Activated CD8-positive, alpha-beta memory T cell treated with anti-CD3 and anti-CD28 coated beads for 4 hours (primary cell): ENCODE measurements at places on chromosomes 5 and 9.

DNA sequence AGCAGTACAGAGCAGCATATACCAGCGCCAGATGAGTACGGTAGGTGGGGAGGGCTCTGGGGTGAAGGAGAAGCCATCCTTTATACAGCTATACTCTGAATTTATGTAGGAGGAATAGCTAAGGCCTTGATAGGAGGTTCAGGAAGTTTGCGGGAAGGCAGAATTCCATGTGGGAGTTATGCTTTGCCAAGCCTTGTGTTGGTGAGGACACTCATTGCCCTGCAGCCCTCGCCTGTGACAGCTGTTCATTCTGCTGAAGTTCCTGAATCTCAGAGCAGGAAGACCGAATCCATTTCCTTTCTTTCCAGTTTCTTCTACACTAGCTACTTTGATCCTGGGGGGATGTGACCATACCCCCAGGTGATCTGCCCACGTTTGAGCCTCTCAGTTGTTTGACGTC is 7.7 kb downstream of the MFAP3 start:
- no peak for DNase-seq

- DNase-seq = no peak
These were observed 49.0 kb downstream of the SECISBP2 start for GRCh38 chr9:89367281-89367680.

DNA sequence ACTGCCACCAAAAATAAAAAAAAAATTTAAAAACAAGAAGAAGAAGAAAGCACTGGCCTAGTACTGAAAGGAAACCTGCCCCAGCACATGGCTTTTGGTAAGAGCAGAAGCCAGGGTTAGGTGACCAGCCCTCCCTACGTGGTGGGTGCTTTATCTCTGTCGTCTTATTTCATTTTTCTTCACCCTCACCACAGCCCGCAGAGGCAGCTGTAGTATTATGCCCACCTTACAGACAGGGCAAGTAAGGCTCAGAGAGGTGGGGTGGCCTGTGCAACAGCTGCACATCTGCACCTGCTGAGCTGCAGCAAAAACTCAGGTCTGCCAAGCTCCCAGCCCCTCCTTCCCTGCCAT is 140.8 kb upstream of the LMX1B start:
- no peak for DNase-seq

DNA sequence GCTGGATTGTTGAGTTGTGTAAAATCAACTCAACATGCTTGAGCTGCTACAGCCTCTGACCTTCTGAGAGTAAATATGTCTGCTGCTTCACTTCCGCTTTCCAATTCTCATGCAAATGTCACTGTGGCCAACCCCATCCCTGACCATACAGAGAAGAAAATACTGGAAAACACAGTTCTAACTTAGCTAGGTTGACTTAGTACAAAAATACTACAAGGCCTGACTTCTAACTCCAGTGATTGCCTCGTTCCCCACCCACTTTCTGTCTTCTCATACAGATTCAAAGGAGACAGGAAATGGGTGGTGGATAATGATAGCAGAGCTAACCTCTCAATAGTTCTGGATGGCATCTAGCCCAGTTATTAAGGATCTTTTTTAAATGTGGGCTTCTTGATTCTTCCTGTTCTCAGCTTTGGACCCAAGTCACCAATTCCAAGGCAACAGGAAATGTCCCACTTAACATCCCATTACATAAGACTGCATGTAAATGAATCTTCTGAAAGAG is 226.6 kb upstream of the SLC24A2 start:
- DNase-seq = no peak

GRCh38 chr5:39076101-39076756 is 2.0 kb upstream of the RICTOR start:
- DNase-seq = no peak

- no peak for DNase-seq
These were observed 445.3 kb upstream of the ZNF462 start for GRCh38 chr9:106417685-106418084.

- peak; percentile 14 for DNase-seq
These were observed 60.6 kb downstream of the SHB start for GRCh38 chr9:38008168-38009034.

DNA sequence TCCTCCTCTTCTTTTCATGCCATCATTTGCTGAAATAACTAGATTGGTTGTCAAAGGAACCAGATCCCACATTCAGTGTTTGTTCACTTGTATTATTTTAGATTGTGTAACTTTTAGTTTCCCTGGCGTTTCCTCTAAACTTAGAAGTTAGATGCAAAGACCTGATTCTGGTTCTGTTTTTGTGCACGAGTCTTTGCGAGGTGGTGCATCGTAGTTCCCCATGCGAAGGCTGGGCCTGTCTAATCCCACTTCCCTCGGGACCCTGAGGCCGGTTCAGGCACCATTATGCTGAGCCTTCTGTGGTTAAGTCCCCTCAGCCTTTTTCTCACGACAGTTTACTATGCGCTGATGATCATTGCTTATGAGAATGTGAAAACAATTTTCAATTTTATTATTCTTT is 219.1 kb upstream of the OTULINL start:
- DNase-seq = no peak

GRCh38 chr9:113520109-113520642 is 56.6 kb downstream of the RGS3 start:
- no peak for DNase-seq

- no peak for DNase-seq
These were observed 1167.6 kb downstream of the CDH12 start for GRCh38 chr5:21685522-21685921.

DNA sequence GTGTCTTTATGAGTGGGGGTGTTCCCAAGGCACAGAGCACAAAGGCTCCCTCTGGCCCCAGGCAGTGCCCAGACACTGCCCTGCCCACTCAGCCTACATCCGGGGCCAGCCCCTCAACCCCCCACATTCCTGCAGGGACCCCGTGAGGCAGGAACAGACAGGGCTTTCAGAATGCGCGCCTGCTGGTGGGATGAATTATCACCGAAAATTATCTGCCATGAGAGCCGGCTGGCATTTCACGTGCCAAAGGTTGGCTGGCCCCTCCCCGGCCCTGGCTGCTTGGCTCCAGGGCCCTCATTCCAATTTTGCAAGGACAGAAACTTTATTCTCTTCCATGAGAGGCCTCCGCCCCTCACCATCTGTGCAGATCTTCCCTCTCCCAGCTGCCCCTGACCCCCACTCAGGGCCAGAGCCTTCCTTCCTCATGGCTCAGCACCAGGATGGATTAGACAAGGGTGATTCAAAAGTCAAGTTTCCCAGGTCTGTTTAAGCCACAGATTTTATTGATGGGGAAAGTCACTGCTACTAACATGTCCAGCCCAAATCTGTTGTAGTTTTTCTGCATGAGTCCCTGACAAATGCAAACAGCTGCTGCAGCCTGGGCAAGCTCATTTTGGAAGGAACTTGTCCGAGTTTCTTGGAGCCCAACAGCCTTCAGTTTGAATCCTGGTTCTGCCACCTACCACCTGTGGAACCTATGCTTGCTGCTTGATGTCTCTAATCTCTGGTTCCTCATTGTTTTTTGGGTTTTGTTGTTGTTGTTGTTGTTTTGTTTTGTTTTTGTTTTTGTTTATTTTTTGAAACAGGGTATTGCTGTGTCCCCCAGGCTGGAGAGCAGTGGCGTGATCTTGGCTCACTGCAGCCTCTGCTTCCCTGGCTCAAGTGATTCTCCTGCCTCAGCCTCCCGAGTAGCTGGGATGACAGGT is 32.3 kb upstream of the WDR38 start:
- DNase-seq = no peak

GRCh38 chr5:45162974-45163373 is 354.2 kb downstream of the MRPS30 start:
- no peak for DNase-seq

- DNase-seq = no peak
These were observed 48.4 kb upstream of the SMIM23 start for GRCh38 chr5:171736976-171737891.

- DNase-seq = no peak
These were observed 47.7 kb downstream of the EHMT1 start for GRCh38 chr9:137666513-137666822.

DNA sequence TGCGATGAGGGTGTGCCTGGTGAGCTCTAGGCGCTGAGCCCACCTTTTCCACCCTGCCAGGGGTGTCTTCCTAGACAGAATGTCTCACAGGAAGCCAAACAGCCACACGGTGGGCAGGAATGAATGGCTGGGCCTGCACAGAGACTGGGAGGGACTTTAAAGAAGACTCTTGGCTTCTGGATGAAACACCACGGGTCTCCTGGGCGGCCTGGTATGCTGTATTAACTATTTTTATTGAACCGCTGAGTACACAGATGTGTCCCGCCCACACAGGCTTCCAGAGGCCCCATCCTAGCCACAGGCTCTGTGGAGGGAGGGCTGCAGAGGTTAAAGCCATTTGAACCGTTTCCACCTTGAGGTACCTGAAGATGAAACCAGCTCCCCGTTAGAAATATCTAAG is 115.2 kb upstream of the CXCL14 start:
- no peak for DNase-seq

DNA sequence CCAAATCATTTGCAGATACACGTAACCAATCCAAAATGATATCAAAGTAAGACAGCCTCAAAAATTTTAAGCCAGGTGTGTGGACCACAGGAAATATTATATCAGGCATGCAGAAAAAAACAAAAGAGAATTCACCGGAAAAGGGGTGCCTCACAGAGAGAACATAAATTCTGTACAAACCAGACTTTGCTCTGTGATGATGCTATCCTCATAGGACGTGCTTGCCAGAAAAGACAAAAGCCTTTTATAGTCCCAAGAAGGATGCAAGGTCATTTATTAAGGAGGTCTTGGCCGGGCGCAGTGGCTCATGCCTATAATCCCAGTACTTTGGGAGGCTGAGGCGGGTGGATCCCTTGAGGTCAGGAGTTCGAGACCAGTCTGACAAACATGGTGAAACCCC is 16.8 kb upstream of the ATP6V1G1 start:
- DNase-seq = no peak

- no peak for DNase-seq
These were observed 1240.7 kb upstream of the WWC1 start for GRCh38 chr5:167050568-167051401.

DNA sequence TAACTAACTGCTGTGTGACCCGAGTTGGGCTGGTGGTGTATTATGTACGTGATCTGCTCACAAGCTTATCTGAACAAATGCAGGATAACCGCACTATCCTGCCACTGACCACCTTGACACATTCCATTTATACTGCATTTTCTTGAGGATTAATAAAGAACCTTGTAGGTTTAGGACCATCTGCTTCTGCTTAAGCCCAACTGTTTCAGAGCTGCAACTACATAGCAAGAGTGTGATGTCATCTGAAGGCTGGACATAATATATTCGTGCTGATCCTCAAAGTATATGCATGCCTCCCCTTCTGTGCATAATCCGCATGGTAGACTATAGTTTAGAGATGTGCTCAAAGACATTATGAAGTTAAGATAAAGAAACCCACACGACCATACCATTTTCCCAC is 435.9 kb downstream of the BNC2 start:
- no peak for DNase-seq

DNA sequence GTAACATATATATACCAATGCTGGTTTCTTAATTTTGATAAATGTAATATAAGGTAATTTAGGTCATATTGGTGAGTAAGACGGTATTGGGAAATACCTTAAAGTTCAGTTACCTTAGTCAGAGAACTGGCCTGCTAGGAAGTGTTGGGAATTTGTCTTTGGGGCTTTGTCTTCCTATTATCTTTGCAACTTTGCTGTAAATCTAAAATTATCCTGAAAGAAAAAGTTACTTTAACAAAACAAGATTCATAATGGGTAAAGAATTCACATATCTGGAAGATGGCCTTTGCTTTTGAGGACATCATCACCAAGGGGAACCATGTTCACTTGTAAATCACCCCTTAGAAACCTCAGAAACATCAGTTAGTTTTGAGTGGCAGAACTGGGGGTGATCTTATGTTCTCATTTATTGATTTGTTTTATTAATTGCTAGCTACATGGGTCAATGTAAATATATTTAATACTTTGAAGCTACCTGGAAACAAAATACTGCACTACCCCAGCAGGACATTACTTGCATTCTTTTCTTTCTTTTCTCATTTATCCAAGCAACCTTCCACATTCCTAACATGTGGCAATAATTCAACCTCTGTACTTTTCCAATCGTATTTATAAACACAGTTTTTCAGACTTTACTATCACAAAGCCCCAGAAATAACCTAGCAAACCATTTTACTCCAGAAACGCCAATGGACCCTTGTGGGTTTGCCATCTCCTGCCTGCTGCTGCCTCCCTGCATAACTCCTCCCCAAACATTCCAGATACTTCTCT is 41.4 kb downstream of the GLIS3 start:
- no peak for DNase-seq

DNA sequence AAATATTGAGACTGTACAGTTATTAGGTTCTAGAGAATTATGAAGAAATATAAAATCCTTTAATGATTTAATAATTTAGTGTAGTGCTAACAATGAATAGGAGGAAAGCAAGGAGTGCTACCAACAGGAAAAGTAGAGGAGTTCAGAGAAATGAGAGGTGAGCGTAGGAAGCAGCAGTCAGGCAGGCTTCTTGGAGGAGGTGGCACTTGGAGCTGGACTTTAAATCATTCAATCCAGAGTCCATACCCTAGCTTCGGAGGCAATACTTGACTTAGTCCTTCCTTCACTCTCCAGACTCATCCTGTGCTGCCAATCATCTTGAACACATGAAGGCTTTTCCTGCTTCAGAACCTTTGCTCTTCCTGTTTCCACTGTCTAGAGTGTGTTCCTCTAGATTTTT is 254.3 kb downstream of the GRIA1 start:
- DNase-seq = no peak

DNA sequence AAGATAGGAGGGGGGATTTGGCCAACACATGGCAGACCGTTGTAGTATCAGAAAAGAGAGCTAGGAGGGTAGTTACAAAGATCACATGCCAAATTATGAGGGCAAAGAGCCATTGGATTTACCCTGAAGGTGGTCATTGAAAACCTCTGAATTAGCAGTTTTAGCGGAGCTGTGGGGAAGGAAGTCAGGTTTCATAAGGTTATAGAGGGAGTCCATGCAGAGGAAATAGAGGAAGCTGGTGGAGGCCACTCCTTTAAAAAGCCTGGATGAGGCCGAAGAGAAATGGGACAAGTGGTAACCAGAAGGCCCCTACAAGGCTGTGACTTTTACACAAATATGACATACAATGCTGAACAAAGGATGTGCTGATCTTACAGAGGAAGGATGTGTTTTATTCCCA is 13.2 kb downstream of the DOCK8 start:
- DNase-seq = no peak

DNA sequence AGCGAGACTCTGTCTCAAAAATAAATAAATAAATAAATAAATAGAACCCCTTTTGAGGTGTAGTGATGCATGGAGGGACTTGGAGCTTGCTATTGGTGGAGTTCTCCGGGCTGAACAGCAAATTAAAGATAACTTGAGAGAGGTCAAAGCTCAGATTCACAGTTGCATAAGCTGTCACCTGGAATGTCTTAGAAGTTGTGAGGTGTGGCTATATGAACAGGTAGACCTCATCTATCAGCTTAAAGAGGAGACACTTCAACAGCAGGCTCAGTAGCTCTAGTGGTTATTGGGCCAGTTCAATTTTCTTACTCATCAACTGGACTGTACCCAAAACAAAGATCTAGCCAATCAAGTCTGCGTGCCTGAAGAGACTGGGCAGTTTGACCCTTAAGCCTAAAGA is 11.7 kb upstream of the STING1 start:
- no peak for DNase-seq
